ENCODE measurements at places on chromosomes 6 and 20. TPM values are rescaled to one million over a fixed set of nuclear protein-coding genes. Genes with fewer than 3 reads are reported as not detected.

Gene TRAPPC3L
- total RNA-seq = 0.09 TPM

Gene OXT
- not detected for total RNA-seq

Gene RAB23
- 24.7 TPM for total RNA-seq

Gene KIAA0408
- 1.4 TPM for total RNA-seq

Gene MCCD1
- total RNA-seq = not detected

Gene BPIFA1
- not detected for total RNA-seq

Gene PRPF6
- 65.7 TPM for total RNA-seq

Gene TFAP2D
- not detected for total RNA-seq

Gene GJA1
- 120 TPM for total RNA-seq

Gene DCDC2
- not detected for total RNA-seq

Gene CALHM5
- total RNA-seq = 8.4 TPM

Gene RAB5IF
- total RNA-seq = 39.1 TPM

Gene FOXQ1
- 2.2 TPM for total RNA-seq

Gene SCGN
- total RNA-seq = not detected

Gene CTAGE9
- not detected for total RNA-seq

Gene SLC32A1
- not detected for total RNA-seq

Data from bronchial smooth muscle cell (primary cell).